ENCODE measurements at places on chromosomes 2 and 18.

DNA sequence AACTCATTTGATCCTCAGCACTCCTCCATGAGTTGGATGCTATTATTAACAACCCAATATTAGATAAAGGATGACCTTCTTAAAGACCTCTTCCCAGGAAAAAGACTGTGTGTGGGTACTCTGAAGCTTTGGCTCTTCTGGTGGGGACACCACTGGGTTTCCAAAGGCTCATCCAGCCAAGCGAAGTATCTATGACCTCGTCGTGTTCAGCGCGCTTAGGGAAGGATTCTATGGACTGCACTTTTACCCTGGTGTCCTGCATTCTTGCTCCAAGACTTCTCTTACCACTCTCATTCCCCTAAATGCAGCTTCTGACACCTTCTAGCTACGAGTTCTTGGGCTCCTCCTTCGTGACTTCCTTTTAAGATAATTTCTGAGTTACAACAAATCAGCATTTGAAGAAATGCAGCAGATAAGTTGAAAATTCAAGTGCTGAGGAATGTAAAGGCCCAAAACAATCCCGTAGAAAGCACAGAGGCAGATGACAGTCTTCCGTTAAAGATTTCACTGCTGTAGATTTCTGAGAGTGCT is 673 bp upstream of the HNMT start:
- H3K4me3 ChIP-seq: no peak overlapping the region
- no peak overlapping the region for H3K27ac ChIP-seq
- H3K4me1 ChIP-seq: no peaks in the 10 kb centered on the region
- no peak for DNase-seq

DNA sequence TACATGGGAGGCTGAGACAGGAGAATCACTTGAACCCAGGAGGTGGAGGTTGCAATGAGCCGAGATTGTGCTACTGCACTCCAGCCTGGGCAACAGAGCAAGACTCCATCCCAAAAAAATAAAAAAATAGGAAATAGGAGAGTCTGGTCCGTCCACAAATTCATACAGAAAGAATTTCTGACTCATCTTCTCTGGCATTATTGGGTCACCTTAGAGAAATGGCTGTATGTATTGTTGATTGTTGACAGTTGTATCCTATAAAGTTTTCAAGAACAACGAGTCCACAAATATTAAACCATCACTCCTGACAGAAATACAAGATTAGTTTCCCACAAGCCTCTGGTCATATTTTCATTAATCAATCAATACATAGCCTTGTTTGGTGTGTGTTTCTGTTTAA is 20.4 kb downstream of the RBM43 start:
- H3K36me3 ChIP-seq: no peaks in the 10 kb centered on the region
- H3K4me3 ChIP-seq: no peak overlapping the region
- no peak for DNase-seq
- H3K27me3 ChIP-seq: no peaks in the 10 kb centered on the region
- H3K4me1 ChIP-seq: peaks cover 3% of the 10 kb centered on the region

DNA sequence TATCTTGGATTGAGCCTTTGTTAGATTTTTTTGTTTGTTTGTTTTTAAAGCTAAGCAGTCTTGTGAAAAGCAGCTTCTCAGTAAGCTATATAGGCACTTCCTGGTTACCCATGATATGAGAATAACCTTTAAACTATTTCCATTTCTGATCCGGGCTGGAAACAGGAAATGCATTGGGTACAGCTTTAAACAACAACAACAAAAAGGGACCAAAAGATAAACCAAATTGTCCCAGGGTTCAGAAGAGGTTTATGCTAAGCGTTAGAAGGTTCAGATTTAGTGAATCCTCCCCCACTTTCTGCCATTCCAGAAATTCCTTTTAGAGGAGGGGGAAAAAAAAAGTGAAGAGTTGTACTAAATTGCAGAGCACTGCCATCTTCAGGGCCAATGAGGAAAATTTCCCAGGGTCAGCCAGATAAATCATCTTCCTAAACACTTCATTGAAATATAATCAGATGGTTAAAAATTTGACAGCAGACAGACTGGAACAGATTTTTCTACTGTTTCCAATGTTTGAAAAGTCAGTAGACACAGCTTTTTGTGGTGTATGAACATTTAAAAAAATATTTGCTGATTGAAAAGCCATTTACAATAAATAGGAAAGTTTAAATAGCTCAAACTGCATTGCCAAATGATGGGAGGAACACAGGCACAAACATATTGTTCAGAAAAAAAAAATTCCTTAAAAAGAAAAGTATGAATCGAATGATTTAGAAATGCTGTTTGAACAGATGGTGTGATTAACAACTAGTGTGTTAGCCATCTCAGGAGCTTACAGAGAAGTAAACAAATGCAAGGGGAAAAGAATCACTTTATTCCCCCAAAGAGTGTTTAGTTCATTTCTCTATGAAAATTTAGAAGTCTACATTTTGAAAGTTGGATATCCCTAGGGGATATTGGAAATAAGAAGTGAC is 189.9 kb upstream of the TANK start:
- DNase-seq: peak; percentile 17
- H3K4me1 ChIP-seq: no peaks in the 10 kb centered on the region
- no peak overlapping the region for H3K4me3 ChIP-seq
- H3K27ac ChIP-seq: no peak overlapping the region

GRCh38 chr18:26536032-26536431 is 12.3 kb downstream of the KCTD1 start:
- H3K36me3 ChIP-seq: no peaks in the 10 kb centered on the region
- no peaks in the 10 kb centered on the region for H3K27me3 ChIP-seq
- H3K27ac ChIP-seq: no peak overlapping the region
- H3K4me1 ChIP-seq: no peaks in the 10 kb centered on the region
- no peak for DNase-seq

Data from CD4-positive, CD25-positive, alpha-beta regulatory T cell (primary cell).